ENCODE measurements at places on chromosomes 11 and 22.

DNA sequence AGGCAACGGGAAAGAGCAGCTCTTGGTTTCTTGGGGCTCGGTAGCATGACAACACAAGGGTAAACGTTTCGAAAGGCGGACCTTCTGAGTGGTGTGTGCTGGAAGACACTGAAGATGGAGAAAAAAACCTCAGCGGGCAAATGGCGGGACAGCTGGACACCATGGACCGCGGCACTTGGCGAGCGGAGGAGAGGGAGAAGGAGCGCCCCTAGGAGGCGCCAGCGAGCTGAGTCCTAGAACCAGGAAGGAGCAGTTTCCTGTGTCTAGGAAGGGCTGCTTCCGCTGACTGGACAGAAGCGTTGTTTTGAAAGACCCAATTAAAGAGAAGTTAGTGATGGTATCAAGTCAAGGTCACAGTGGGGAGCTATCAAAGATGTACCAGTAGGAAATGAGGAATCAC lies 44.0 kb upstream of the OPCML start:
- no peak for DNase-seq

DNA sequence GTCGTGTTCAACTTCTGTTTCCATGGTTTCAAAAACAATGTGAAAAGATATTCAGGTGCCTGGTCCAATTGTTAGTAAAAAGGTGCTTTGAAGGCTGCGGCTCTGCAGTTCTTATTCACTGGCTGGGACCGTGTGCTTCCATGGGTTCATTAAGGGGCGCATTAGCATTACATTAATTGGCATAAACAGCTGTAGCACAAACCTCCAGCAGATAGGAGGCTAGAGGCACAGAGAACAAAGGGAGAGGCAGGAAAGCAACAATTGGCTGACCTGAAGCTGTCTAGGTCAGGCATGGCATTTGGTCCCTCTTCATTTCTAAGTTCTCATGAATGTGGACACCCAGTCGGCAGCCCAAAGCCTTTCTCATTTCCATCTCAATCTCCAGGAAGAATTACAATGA lies 16.6 kb downstream of the PAK1 start:
- no peak for DNase-seq

- no peak for DNase-seq
Observed at GRCh38 chr11:80587906-80588305, 1147.1 kb upstream of the TENM4 start.

- no peak for DNase-seq
Observed at GRCh38 chr11:104581246-104581980, 316.8 kb downstream of the CASP12 start.

DNA sequence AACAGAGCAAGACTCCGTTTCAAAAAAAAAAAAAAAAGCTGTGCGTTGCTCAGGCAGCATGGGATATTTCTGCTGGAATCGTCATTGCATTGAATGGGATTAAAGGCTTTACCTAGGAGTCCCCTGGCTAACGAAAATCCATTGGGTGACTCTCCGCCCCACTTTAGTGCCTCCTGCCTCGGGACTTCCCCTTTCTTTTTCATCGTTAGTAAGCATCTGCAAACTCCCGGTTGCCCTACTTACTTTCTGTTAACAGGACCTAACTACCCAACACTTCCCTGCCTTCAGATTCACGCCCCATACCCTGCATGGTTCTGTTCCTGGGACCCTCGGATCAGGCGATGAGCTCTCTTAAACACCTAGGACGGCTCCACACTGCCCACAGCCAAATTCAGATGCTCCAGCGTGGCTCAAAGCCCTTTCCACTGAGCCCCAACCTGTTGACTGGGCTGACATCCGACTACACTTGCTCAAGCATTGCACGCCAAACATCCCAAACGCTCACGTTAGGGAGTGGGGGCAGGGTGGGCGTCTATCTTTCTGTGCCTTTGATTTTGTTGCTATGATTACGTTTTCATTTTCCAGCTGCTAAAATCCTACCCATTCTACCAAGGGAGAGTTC lies 143.8 kb downstream of the ST3GAL4 start:
- DNase-seq: no peak

Measured in AG08396 (cell line).